ENCODE measurements at places on chromosomes 11 and 22. TPM values are rescaled to one million over a fixed set of nuclear protein-coding genes. Genes with fewer than 3 reads are reported as not detected.

- no peak overlapping the region for H3K4me3 ChIP-seq
- H3K27ac ChIP-seq, result no peak overlapping the region
- no peaks in the 10 kb centered on the region for H3K36me3 ChIP-seq
Observed at GRCh38 chr11:130599073-130599654, 150.7 kb downstream of the ADAMTS15 start.

GRCh38 chr11:76706667-76707066 lies 36.1 kb upstream of the LRRC32 start:
- H3K4me1 ChIP-seq, result peaks cover 11% of the 10 kb centered on the region
- peaks cover 6% of the 10 kb centered on the region for H3K36me3 ChIP-seq
- no peaks in the 10 kb centered on the region for H3K27me3 ChIP-seq
- H3K27ac ChIP-seq, result no peak overlapping the region
- no peak for DNase-seq

LDLRAD3 gene
- total RNA-seq, result 12.1 TPM

DNA sequence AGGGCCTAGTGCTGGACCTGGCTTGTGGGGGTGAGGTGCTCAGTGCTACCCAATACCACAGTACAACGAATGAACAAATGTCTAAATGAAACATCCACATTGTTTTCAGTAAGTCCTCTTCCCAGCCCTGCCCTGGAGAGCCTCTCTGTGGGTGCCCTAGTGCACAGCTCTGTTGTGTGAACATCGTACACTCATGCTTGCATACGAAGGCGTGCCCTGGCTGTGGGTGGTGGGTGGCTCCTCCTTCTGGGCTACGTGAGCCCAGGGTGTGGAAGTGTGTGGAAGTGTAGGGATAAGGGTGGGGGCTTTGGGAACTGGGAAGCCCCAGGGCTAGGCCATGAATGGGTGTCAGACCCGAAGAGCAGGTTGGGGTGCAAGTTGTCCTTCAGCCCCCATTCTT lies 592 bp upstream of the NLRX1 start:
- H3K4me3 ChIP-seq, result peak overlapping the region; percentile 78
- DNase-seq, result no peak
- H3K27me3 ChIP-seq, result no peaks in the 10 kb centered on the region
- H3K4me1 ChIP-seq, result peaks cover 3% of the 10 kb centered on the region

DNA sequence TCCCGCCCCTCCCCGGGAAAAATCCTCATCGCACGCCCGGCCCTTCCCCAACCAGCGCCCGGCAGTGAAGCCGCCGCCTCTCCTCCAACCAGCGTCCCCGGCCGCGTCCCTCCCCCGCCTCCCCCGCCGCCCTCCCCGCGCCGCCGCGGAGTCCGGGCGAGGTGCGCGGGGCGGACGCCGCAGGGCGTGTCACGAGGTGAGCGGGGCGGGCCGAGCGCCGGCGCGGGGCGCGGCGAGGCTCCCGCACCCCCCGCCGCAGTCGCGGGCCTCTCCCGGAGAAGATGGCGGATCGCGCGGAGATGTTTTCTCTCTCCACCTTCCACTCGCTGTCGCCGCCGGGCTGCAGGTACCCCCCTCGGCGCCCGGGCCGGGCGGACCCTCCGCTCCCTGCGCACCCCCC lies at the start of gene MAPK8IP2:
TSS of gene MAPK8IP2 (plus strand) at position 256 of the 400 bp plus-strand sequence. CDS start at position 282, 26 bp downstream.
- H3K36me3 ChIP-seq, result no peaks in the 10 kb centered on the region
- H3K4me3 ChIP-seq, result peak within 1 kb of the TSS; percentile 82
- no peak for DNase-seq

RPS3 gene
- total RNA-seq, result 3,814 TPM

GRCh38 chr11:8060801-8061554 lies 20.0 kb upstream of the TUB start:
- H3K27ac ChIP-seq, result no peak overlapping the region
- H3K4me3 ChIP-seq, result no peak overlapping the region
- H3K27me3 ChIP-seq, result no peaks in the 10 kb centered on the region
- H3K4me1 ChIP-seq, result peaks cover 3% of the 10 kb centered on the region

GRCh38 chr11:78230161-78230877 lies 41.6 kb downstream of the USP35 start:
- H3K4me3 ChIP-seq, result no peak overlapping the region
- H3K4me1 ChIP-seq, result peaks cover 2% of the 10 kb centered on the region
- H3K27ac ChIP-seq, result no peak overlapping the region
